ENCODE measurements at places on chromosomes 16 and 17.

DNA sequence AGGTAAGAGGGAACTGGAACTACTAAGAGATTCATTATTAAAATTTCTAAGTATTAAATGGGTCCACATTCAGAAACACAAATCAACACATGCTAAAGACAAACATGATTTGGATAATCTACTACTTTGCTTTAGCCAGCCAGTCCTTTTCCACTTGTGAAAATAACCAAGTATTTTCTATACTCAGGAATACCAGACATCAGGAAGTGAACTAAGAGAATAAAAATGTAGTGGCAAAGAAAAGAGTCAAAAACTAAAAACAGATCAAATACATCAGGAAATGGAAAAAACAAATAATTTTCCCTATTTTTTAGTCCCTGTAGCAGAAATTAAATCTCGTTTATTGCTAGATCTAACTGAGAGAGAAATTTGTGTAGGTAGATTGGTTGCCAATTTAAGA is 78.0 kb downstream of the MYO1D start:
- DNase-seq: no peak

DNA sequence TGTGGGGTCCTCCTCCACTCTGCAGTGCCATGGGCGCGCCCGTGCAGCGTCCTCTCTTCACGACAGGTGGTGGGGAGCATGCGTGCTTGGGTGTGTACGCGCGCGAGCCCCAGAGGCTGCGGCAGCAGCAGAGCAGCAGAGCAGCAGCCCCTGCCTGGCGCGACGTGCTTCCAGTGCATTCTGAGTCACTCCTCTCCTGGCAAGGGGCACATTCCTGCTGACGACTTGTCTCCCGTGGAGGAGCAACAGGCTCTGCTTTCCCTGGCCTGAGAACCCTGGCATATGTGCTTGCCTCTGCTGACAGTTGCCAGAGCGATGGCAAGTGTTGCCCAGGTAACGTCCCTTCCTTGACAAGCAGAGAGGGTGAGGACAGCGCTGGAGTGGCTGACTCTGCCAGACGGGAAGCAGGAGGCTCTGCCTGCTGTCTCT is 133.8 kb upstream of the PLCG2 start:
- no peak for DNase-seq

DNA sequence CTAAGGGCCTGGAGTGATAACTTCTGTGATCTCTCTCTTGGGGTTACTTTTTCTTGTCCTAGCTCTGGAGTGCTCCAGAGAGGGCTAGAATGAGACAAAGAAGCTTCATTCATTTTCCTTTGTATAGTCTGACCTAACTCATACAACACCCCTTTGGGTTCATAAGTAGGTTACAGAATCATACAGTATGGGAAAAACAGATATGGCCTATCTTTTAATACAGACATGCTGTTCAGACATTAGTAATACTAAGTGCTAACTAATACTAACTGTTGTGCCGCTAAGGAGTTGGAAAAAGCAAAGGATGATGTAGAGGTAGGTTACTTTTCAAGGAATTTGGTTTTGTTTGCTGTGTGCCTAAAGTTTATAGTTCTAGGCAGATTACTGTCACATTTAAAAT is 84.7 kb downstream of the NLK start:
- DNase-seq: no peak

DNA sequence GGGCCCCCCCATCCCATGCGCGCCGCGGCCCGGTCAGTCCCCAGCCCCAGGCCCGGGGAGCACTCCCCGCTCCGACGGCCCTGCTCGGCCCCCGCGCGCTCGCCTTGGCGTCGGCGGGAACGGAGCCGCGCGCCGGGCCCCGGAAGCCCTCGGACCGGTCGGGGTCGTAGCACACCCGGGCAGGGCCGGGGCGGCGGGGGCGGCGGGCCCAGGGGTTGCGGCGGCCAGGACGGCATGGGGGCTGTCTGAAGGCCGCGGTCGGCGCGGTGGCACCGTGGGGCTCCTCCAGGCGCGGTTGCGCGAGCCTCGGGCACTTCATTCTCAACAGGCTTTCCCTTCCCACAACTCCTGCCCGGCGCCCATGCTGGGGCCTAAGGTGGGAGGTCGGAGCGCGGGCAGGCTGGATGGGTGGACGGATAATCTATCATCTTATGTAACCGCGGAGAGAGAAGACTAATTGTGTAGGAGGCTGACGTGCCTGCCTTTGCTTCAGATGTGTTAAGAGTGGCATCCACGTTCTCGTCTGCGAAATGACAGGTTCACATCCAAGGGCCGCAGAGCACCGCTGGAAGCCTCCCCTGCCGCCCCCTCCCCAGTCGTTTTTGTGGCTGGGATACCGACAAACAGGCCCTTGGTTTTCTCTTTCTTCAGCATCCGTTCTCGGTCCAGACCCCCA is 708 bp downstream of the BAIAP2 start:
- no peak for DNase-seq

DNA sequence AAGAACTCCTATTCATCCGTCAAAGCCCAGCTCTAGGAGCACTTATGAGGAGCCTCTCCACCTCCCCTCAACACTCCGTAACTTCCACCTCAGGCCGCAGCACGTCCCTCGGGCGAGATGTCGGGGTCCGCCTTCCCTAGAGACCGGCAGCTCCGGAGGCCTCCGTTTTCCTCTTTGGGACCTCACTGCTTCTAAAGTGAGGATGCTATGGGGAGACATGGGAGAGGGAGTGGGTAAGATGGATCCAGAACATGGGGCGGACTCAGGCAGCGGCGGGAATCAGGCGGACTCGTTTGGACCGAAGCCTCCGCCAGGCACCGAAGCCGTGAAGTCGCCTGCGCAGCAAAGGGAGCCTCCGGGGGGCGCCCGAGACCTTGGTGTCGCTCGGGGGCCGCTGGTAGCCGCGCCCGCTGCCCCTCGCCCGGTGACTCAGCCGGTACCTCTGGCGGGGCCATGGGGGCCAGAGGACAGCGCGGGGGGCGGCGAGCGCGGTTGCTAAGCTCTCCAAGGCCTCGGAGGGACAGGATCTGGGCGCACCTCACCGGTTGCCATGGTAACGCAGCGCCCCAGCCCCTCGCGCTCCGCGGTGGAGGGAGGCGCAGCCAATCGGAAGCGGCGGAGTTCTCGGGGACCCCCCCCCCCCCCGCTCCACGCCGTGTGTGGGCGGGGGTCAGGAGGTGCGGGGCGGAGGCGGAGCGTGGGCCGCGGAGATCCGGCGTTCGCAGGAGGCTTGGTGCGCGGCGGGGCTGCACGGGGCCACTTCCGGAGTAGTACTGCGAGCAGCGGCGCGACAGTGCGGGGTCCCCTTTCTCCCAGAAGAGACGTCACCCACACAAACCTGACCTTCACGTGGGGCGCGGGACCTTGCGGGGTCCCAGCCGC is 1.3 kb upstream of the HIC1 start:
- no peak for DNase-seq

- DNase-seq: no peak
Measured at GRCh38 chr17:75295201-75296158, 6.2 kb upstream of the SLC25A19 start.

DNA sequence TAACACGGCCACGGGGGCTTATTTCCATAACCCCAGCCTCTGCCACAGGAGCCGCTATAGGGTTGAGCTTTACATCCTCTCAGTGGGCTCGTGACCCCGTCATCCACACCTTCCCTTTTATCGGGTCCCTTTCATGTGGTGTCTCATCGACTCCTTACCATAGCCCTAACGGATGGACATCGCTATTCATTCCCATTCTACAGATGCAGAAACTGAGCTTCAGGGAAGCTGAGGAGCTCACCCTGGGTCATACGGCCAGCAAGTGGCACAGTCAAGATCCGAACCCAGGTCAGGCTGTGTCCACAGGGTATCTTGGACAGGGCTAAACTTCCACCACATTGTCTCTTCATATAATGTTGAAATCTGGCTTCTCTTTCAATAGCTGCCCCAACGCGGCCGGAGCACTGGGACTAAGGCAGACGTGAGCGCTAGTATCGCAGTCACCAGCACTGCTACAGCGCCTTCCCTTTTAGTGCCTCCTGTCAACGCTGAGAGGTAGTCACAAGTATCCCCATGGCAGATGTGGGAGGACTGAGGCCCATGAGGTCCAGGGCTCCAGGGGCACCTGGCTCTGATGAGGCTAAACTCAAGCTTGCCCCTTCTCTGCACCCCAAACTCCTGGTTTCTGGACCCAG is 50.8 kb downstream of the SOCS1 start:
- DNase-seq: no peak

DNA sequence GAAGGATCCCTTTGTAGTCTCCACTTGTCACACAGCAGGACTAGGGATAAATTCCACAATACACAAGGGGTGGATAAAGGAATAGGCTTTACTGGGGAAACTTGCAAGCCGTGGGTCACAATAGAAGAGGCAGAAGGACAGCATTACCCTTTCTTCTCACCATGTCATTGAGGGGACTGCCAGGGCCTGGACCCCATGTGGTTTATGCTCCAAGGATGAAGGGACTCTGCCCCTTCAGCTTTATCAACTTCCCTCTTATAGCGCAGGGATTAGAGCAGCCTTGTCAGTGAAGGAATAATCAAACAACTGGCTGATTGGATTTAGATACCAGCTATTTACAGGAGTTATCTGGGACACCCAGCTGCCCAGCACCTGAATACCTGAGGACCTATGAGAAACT is 89.8 kb downstream of the HS3ST2 start:
- DNase-seq: no peak

- no peak for DNase-seq
Measured at GRCh38 chr17:12040478-12040877, 19.8 kb downstream of the MAP2K4 start.

DNA sequence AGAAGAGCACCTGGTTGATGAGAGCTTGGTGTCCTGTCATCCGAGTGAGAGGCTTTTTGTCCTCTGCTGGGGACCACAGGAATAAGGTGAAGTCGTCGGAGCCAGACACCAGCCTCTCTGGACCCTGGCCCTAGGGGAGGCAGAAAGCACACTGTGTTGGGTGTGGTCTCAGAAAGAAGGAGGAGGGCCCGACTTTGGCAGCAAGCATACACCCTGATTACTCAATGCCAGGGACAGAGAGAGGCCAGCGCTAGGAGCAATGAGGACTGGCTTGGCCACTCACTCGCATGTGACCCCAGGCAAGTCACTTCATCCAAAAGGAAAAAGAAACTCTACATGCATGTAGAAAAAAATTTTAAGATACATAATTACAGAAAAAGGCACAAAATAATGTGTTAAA is 6.8 kb downstream of the NLE1 start:
- DNase-seq: no peak

DNA sequence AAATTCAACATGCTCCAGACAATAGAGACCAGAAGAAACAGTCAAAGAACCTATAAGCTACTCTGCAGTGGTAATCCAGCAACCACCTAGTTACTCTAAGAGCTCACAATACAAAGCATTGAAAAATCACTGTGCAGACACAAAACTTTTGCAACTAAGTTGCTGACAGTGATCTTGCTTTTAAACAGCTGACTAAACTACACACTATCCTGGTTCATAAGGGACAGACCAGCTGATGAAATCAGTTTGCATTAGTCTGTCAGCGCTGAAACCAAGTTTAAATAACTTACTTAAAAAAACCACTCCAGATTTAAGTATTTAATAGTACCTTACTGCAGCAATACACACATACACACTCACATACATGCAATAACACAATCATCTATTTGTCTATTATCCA is 4.6 kb downstream of the VEZF1 start:
- no peak for DNase-seq

- DNase-seq: no peak
Measured at GRCh38 chr16:20867585-20867984, 32.6 kb downstream of the DCUN1D3 start.

- DNase-seq: no peak
Measured at GRCh38 chr16:51682905-51683304, 531.8 kb upstream of the SALL1 start.

DNA sequence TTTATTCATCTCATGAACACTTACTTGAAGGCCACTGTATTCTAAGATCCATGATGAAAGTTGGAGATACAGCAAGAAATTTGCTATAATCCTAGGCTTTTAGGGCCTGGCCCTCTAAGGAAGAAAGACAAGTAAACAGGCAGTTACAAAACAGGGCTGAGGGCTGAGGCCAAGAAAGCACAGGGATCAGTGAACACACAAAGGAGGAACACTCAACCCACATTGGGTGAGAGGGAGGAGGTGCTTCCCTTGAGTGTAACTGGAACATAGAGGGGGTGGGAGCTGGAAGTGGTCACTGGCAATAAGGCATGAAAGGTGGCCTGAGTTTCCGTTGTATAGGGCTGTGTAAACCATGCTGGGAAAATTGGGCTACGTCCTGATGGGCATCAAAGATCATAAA is 112.2 kb downstream of the ZNF18 start:
- no peak for DNase-seq

- no peak for DNase-seq
Measured at GRCh38 chr17:82366749-82367148, 4.8 kb upstream of the UTS2R start.

- no peak for DNase-seq
Measured at GRCh38 chr16:17416461-17417311, 54.1 kb downstream of the XYLT1 start.

DNA sequence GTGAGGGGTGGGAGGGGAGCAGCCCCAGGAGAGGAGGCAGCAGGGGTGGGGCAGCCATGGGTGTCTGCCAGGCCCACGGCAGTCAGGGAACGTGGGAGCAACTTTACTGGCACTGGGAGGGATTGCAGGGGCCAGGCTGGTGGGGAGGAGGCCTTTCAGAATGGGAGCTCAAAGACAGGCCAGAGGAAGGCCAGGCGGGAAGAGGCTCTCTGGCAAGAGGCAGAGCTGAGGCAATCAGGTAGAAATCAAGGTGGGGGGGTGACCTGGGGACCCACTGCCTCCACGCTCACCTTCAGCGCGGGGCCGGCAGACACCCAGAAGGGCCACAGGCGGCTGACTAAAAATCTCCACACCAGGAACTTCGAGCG is 11.9 kb upstream of the GSE1 start:
- DNase-seq: no peak

GRCh38 chr16:83336603-83337002 is 471.2 kb upstream of the HSBP1 start:
- DNase-seq: no peak

DNA sequence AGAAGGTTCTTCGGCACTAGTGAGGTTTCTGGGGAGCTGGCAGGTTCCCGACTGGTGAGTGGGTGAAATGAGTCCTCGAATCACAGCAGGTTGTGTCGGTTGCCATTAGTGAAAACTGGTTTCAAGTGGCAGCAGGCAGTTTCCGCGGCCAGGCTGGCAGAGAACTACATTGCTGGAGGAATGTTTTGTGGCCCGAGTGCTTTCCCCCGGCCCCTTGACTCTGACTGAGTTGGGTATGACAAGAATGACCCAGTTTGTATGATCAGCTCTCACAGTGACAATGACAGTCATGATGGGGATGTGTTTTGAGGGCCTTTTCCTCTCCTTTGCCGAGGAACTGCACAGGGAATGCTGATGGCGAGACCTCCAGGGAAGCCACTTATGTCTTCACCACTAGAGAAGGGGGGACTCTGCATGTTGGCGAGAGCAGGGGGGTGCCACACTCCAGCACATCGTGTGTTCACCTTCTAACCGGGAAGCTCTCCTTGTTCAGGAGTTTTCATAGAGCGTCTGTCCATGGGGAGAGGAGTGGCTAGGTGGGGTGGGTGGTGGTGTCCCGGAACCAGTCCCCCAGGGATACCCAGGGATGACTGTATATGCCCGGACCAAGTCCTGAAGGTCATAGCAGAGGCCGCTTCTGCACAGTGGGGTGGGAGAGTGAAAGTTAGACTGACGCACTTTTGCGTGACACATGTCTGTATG is 206.0 kb upstream of the CHMP6 start:
- no peak for DNase-seq

GRCh38 chr17:82972836-82973372 is 106.5 kb upstream of the METRNL start:
- DNase-seq: no peak
